Amniotic stem cell (primary cell): ENCODE measurements at places on chromosomes 3 and 15.

DNA sequence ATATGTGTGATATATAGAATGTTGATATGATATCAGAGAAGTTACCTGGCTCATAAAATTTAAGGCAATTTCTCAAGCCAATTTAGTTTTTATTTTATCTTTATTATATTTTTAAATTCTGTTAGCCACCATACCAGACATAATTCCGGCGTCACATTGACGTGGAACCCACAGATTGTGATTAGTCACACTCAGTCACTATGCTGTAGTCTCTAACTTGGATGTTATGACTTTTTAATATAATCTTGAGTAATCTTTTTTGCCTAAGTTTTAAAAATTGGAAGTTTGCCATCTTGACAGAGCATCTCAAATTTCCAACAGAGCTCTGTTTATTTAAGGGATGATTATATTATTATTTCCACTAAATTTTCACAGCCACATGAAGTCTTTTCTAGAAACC lies 9.7 kb upstream of the DCLK3 start:
- no peak for DNase-seq

GRCh38 chr3:15319575-15319974 lies 12.8 kb downstream of the SH3BP5 start:
- DNase-seq: peak; percentile 61

- peak; percentile 38 for DNase-seq
These were observed 48.5 kb upstream of the CHST2 start for GRCh38 chr3:143070977-143071551.

DNA sequence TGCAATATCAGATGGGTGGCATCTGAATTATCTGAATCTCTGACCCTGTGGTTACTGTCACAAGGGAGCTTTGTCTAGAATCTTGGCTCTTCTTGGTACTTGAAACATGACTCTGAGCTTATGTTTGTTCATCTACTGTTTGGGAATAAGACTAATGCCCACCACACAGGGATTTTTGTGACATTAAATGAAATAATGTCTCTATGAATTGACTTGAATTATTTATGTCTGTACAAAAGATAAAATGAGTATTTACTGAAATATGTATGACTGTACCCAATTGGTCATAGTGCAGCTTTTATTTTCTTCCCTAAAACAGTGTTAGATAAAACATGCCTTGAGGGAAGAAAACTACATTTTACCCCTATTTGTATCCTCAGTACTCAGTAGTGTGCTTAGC lies 87.9 kb upstream of the ZPLD1 start:
- DNase-seq: no peak

DNA sequence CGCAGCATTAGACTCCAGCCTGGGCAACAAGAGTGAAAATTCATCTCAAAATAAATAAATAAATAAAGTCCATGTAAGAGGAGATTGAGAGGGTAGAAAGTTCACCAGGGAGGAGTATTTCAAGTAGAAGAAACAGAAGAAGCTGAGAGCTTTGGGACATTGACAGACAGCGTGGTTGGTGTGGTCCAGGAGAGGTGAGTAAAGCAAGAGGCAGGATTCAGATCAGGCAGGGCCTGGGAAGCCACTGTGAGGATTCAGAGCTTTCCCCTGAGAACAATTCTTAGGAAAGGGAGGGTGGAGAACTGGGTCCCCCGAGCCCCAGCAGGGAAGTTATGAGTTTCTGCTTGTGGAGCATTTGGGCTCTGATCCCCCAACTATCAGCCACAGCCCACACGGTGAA lies 54.2 kb upstream of the AMOTL2 start:
- no peak for DNase-seq

DNA sequence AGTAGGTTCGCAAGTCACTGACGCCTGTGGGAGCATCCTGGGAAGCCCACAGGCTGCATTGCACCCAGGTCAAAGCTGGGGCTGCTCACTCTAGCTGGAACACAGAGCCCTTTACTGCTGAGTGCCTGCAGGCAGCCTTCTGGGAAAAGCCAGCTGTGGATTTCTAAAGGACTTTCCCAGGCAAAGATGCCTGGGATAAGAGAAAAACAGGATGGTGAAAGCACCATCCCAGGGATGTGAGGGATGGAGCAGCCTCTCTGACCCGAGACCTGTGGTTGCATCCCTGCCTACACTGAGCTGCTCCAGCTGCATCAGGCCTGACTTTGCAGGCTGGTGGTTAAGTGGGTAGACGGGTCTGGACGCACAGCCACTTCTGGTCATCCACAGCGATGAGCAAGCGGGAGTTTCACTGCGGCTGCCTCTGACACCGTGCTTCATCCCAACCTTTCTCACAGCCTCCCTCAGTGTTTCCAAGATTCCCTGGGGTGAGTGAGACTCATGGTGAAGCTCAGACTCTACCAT lies 52.5 kb upstream of the AMOTL2 start:
- DNase-seq: no peak

- no peak for DNase-seq
These were observed 128.8 kb upstream of the PRR23C start for GRCh38 chr3:139173372-139174108.

GRCh38 chr15:66025015-66025452 lies 155.7 kb downstream of the RAB11A start:
- no peak for DNase-seq

DNA sequence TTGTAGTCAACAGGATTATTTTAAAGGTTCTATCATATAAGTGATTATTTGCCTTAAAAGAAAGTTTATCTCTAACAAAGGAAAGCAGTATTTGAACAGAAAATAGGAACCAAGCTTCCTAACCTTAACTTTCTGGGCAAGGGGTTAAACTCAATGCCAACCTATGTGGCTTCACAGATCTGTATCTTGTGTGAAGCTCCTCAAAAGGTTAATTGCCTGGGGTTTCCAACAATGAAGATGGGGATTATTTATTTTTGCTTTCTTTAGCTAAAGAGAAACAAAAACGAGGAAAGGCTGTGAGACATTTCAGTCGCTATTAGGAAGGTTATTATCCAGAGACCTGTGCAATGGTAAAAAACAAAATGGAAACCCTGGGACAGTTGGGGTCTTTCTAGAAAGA lies 1.1 kb upstream of the WDR82 start:
- DNase-seq: no peak

DNA sequence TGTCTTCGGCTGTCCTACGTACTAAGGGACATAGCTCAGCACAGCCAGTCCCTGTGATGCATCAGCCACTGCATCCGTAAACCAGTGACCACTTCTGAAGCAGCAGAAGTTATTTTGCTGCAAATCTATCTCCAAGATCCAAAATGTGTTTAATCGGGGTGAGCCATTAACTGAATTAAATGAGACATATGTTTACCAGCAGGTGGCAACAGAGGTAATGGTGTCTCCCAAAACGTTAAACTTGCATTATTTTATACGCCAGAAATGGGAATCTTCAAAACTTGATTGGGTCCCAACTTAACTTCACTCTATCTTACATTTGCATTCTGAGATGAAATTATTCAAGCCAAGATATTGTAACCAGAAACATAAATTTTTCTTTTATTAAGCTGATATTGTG lies 75.3 kb upstream of the BOC start:
- peak; percentile 10 for DNase-seq

GRCh38 chr3:184227481-184227935 lies 1.9 kb upstream of the VWA5B2 start:
- DNase-seq: no peak

GRCh38 chr15:73368301-73369136 lies at the start of gene HCN4:
TSS of gene HCN4 (minus strand) at chr15:73368958. CDS start at chr15:73368270, 688 bp downstream.
- no peak for DNase-seq

- DNase-seq: no peak
These were observed 76.0 kb upstream of the FAN1 start for GRCh38 chr15:30827625-30828303.

GRCh38 chr3:116776880-116777785 lies 67.6 kb downstream of the TUSC7 start:
- no peak for DNase-seq

GRCh38 chr3:61685755-61686154 lies 124.4 kb downstream of the PTPRG start:
- no peak for DNase-seq

DNA sequence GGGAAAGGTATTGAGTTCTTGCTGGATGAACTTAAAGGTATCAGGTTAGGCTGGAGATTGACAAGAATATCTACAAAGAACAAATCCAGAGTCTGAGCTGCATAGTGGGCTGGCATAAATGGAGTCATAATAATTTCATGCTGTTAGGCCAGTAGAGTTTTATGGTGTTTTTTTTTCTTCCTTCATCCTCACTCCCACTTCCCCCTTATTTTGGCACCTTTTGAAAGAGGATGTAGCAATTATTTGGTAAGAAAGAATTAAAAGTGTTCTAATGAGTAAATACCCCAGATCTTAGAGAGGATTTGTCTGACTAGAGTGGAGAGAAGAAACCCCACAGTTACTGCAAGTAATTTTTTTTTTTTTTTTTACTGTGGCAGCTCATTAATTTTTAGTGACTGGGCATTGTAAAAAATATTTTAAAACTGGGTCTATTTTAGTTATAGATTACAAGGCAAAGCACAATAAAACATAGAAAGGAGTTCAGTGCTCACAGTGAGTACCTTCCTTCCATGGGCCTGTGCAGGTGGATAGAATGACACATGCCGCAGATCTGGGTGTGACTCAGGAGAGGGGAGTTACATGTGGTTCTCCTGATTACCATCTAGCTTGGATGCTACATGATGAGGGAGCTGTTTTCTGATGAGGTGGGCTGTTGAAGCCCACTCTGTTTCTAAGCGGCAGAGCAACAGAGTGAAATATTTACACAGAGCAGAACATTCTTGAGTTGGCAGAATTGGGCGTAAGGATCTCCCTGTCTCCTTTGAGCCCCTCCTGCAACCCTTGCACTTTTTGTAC lies 5.3 kb downstream of the EDEM1 start:
- DNase-seq: no peak

GRCh38 chr15:24862726-24863521 lies 91.9 kb upstream of the SNRPN start:
- no peak for DNase-seq

DNA sequence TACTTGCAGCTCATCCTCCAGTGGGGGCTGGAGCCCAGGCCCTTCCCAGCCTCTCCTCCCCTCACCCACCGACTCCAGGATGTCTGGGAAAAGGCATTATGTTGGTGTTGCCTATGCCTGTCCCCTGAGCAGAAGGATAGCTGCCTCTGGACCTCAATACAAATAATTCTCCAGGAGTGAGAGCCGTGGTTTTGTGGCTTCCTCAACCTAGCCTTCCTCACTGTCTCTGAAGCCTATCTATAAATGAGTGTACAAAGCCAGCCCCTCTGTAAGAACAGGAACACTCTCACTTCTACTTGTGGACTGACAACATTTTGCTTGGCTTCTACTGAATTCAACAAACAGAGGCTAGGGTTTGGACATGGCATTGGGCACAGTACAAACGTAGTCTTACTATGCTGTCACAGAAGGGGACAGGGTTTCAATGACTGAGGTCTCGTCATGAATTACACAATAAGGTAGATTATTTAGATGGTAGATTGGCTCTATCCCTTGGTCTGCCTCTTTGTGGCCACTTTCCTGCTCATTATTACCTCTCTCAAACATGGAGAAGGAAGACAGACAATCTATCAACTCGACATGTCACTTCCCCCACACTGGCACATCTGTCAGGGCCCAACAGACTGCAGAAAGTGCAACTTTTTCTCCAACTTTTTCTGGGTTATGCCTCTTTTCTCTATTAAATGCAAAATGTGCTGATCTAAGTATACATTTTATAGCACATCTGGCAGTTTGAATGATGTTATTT lies 82.8 kb upstream of the MEX3B start:
- DNase-seq: no peak

- DNase-seq: no peak
These were observed 74.8 kb upstream of the P2RY1 start for GRCh38 chr3:152760024-152760563.

DNA sequence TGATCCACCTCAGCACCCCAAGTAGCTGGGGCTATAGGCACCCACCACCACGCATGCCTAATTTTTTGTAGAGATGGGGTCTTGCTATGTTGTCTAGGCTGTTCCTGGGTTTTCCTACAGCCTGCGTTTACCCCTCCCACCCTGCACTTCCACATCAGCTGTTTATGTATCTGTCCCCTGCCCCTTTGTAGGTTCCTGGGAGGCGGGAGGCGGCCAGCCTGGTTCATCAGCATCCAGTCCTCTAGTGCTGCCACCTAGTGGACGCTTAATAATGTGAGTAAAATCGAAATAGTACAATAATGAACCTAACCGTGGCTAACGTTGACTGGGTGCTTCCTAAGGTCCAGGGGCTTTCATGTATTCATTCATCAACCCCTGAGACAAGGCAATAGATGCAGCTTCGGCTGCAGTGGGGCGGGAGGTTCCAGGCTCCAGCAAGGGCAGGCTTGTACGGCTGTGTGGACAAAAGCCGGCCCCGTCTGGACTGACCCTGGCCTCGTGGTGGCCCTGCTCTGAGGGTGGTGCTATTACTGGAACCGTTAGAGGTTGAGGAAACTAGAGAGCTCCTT lies 1.2 kb upstream of the LCTL start:
- DNase-seq: peak; percentile 51

DNA sequence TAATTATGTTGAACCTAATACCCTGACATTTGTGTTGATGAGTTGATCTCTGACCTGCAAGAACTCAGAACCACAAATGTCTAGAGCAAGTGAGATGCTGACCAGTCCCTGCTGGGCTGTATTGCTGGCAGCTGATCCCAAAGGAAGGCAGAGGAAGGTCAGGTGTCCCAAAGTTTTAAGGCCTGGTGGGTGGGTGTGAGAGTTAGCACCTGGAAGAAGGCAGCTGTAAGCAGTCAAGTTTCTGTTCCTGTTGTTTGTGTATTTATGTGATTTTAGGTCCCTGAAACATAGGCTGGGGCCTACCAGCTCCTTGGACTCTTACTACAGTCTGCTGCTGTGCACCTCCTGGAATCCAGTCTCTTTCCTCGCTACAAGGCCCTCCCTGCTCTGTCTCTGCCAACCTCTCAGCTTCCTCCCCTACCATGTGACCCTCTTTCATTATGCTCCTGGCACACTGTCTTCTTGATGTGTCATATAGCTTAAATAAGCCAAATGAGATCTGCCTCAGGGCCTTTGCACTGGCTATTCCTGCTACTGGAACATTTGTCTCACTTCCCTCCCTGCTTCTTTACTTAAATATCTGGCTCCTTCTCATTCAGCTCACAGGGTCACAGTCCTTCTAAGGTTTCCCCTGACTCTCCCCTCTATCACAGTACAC lies 31.0 kb upstream of the ATOSA start:
- DNase-seq: no peak

DNA sequence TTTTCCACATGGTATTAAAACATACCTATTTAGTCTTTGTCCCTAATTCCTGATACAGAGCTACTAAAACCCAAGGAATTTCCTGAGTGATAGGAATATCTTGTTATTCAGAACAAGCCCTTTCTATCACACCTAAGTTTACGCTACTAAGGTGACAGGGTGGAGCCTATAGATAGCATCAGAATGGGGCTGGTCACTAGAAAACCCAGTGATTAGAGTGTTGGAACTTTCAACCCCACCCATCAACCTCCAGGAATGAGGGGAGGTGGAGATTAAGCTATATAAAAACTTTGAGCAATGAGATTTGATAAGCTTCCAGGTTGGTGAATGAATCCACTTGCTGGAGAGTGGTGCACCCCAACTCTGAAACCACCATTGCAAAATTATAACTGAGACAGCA lies 62.1 kb upstream of the RNU6-1 start:
- no peak for DNase-seq

- no peak for DNase-seq
These were observed 67.4 kb downstream of the TBC1D2B start for GRCh38 chr15:78010067-78010466.

- no peak for DNase-seq
These were observed 396.7 kb upstream of the PDZRN3 start for GRCh38 chr3:74021449-74021848.

- DNase-seq: no peak
These were observed 329.9 kb downstream of the RBMS3 start for GRCh38 chr3:29610781-29611180.

- no peak for DNase-seq
These were observed 9.1 kb upstream of the SCG3 start for GRCh38 chr15:51672155-51672687.
